ENCODE measurements at places on chromosomes 12 and 14. TPM values are rescaled to one million over a fixed set of nuclear protein-coding genes. Genes with fewer than 3 reads are reported as not detected.

The NINJ2 gene
- total RNA-seq, result 4.8 TPM

DNA sequence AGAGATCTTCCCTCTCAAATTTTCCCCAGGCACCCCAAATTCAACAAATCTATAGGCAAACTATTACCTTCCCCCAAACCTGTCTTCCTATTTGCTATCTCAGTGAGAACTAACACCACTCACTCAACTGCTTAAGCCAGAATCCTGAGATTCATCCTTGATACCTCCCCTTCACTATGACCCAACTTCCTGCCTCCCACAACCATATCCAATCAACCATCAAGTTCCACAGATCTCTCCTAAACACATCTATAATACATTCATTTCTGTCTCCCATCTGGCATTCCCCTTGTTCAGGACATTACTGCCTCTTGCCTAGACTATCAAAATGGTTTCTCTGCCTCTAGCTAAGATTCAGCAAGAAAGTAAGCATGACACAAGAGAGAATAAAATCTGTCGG is 21.3 kb downstream of the YAF2 start:
- H3K36me3 ChIP-seq, result peaks cover 2% of the 10 kb centered on the region
- H3K27ac ChIP-seq, result no peak overlapping the region
- peaks cover 4% of the 10 kb centered on the region for H3K4me1 ChIP-seq
- no peak overlapping the region for H3K4me3 ChIP-seq
- no peak for DNase-seq

The LRRC43 gene
- total RNA-seq, result not detected

DNA sequence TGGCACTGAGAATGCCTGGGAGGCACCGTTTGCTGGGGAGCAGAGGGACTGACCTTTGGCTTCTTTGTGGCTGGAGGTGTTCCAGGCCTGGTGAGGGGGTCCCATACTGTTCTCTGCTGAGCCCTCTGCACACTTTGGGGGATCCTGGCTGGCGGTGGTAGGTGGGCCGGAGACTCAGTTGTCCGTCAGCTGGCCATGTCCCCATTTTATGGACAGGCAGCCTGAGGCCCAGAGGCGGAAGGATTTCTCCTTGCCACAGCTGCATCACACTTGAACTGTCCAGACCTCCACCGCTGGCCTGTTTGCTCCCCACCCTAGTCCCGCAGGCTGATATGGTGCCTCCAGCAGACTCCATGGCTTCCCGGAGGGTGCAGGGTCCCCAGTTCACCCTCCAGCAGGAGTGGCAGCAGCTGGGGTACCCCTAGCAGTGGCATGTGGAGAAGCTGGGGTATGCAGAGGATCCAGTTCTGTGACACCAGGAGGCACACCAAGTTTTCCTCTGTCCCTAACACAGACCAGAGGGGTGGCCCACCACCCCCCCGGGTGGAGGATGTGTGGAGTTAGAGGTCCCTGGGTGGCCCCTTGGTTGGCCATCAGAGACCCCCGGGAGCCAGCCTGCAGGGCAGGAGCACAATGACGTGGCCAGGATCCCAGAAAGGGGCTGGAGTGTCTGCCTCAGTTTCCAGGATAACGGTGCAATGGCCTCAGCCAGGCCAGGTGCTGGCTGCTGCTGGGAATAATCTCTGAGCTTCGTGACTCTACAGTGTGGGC is 14.8 kb downstream of the SLC25A29 start:
- no peak overlapping the region for H3K4me3 ChIP-seq
- no peaks in the 10 kb centered on the region for H3K36me3 ChIP-seq
- no peaks in the 10 kb centered on the region for H3K27me3 ChIP-seq
- no peak for DNase-seq
- H3K4me1 ChIP-seq, result no peaks in the 10 kb centered on the region
- no peak overlapping the region for H3K27ac ChIP-seq

DNA sequence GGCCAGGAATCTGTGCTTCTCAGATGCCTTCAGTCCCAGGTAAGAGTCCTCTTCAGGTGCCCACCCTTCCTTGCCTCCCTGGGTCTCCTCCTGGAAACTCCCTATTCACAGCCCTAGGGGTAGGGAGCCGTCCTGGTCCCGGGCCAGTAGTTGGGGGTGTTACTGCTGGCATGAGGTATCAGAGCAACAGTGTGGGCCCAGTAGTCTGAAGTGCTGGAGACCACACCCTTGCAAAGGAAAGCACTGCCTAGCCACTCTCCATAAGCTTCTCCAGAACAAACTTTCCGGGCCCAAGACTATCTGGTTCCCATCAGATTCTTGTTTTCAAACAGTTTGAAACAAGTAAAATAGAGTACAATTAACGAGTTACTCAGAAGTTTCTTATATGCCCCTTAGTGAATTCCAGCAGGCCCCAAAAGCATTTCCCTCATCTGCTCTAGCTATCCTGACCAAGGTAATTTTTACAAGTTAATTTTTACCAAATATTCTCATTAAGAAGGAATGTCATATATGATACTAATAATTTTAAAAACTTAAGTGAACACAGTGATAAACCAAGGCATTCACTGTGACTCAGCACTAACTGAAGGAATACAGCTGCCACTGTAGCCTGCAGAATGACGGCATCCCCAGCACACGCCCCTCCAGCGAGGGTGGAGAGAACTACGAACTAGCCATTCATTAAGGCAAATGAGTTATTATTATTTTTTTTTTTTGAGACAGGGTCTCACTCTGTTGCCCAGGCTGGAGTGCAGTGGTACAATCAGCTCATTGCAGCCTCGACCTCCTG is 49.4 kb downstream of the MOK start:
- no peaks in the 10 kb centered on the region for H3K4me1 ChIP-seq
- no peak for DNase-seq
- no peak overlapping the region for H3K27ac ChIP-seq
- no peaks in the 10 kb centered on the region for H3K36me3 ChIP-seq
- no peak overlapping the region for H3K4me3 ChIP-seq

- DNase-seq, result no peak
- no peaks in the 10 kb centered on the region for H3K4me1 ChIP-seq
- no peak overlapping the region for H3K27ac ChIP-seq
- no peak overlapping the region for H3K4me3 ChIP-seq
- H3K27me3 ChIP-seq, result no peaks in the 10 kb centered on the region
These were observed 39.8 kb downstream of the SVOP start for GRCh38 chr12:108980831-108981618.

GRCh38 chr12:70535896-70536374 is 101.3 kb downstream of the PTPRB start:
- H3K4me1 ChIP-seq, result no peaks in the 10 kb centered on the region
- peaks cover 2% of the 10 kb centered on the region for H3K27me3 ChIP-seq
- H3K27ac ChIP-seq, result no peak overlapping the region

DNA sequence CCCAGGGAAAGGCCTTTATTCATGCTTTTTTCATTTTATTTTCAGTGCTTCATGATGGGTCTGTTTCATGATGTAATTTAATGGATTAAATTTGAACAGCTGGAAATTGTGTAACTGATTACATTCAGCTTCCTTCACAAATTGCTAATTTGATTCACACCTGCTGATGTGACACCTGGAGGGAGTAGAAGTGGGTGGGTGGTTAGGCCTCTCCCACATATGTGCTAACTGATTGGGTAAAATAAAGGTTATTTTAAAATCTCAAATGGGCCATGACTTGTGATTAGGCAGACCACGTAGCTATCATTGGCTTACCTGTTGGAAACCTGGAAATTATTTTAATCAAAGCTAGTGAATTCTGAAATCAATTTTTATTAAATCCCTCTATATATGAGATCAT is 142.1 kb downstream of the GXYLT1 start:
- no peak for DNase-seq
- peaks cover 6% of the 10 kb centered on the region for H3K27me3 ChIP-seq
- no peaks in the 10 kb centered on the region for H3K4me1 ChIP-seq
- no peaks in the 10 kb centered on the region for H3K36me3 ChIP-seq
- no peak overlapping the region for H3K4me3 ChIP-seq

The BAZ1A gene
- total RNA-seq, result 75.0 TPM

The BHLHE41 gene
- not detected for total RNA-seq

The CSRNP2 gene
- total RNA-seq, result 28.6 TPM

The B4GALNT1 gene
- total RNA-seq, result 4.4 TPM

DNA sequence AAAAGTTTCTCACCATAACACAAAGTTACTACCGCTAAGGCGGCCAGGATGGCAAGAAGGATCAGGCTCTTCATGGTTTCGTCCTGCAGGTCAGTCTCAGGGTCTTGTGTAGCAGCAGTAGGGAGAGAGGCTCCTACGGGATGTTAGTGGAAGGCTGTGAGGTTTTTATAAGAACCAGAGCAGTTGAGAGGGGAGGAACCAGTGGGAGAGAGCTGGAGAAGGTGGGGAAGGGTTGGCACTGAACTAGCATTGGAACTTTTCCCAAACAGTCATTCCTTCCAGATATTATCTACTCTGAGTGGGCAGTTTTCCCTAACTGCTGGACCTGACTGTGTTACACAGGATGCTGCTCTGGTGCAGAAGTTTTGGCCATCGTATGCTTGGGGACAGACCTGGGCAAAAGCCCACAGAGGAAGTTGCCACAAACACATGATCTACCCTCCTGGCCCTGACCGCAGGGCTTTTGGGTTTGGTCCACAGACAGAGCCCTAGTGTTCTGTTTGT is at the start of gene MGP:
TSS of gene MGP (minus strand) at position 137 of the 504 bp plus-strand sequence. CDS start at position 74, 63 bp downstream.
- H3K4me3 ChIP-seq, result no peak within 1 kb of the TSS
- peaks cover 18% of the 10 kb centered on the region for H3K4me1 ChIP-seq
- peaks cover 18% of the 10 kb centered on the region for H3K27me3 ChIP-seq

- peaks cover 5% of the 10 kb centered on the region for H3K27me3 ChIP-seq
- H3K27ac ChIP-seq, result no peak overlapping the region
- no peaks in the 10 kb centered on the region for H3K4me1 ChIP-seq
- no peak overlapping the region for H3K4me3 ChIP-seq
- no peaks in the 10 kb centered on the region for H3K36me3 ChIP-seq
- no peak for DNase-seq
These were observed 221.2 kb upstream of the OTX2 start for GRCh38 chr14:57031474-57031873.

GRCh38 chr14:62934439-62934838 is 110.8 kb downstream of the KCNH5 start:
- H3K27me3 ChIP-seq, result no peaks in the 10 kb centered on the region
- no peak overlapping the region for H3K27ac ChIP-seq
- no peaks in the 10 kb centered on the region for H3K36me3 ChIP-seq

The PLA2G1B gene
- not detected for total RNA-seq

DNA sequence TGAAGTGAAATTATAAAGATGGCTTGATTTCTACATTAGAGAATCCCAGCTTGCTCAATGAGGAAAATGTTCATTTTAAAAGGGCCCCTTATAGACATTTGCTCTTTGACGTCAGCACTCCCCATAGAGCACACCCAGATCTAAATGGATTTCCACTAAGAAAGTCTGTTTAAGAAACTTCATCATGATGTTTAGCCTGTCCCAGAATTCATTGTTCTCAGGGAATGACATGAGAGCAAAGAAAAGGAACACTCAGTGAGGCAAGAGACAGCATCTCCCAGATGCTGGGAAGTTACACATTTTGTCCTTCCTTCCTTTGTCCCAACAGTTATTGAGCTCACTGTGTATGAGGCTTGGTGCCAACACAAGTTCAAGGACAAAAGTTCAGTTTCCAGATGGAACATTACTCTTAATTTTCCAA is 4.9 kb downstream of the PHLDA1 start:
- H3K27ac ChIP-seq, result peak overlapping the region; percentile 68
- peak overlapping the region; percentile 76 for H3K4me3 ChIP-seq
- no peak for DNase-seq

The GLS2 gene
- 2.6 TPM for total RNA-seq

DNA sequence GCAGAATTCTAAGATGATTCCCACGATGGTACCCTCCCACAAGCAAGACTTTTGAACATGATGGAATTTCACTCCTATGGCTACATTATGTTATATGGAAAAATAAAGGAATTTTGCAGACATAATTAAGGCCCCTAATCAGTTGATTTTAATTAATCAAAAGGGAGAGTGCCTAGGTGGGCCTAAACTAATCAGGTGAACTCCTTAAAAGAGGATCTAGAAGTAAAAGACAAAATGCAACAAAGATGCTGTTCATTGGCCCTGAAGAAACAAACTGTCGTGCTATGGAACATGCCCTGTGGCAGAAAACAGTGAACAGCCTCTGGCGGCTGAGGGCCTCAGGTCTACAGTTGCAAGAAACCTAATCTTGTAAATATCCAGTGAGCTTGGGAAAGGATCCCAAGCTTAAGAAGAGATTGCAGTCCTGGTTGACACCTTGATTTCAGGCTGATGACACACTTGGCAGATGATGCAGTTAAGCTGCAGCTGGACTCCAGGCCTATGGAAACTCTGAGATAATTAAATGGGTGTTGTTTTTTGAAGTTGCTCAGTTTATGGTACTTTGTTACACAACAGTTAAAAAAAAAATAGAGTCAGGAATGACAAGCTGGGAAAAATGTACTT is 13.8 kb downstream of the TMCC3 start:
- H3K36me3 ChIP-seq, result no peaks in the 10 kb centered on the region
- no peak for DNase-seq
- peaks cover 20% of the 10 kb centered on the region for H3K4me1 ChIP-seq
- H3K27me3 ChIP-seq, result peaks cover 60% of the 10 kb centered on the region
- no peak overlapping the region for H3K4me3 ChIP-seq

The NYNRIN gene
- total RNA-seq, result not detected

DNA sequence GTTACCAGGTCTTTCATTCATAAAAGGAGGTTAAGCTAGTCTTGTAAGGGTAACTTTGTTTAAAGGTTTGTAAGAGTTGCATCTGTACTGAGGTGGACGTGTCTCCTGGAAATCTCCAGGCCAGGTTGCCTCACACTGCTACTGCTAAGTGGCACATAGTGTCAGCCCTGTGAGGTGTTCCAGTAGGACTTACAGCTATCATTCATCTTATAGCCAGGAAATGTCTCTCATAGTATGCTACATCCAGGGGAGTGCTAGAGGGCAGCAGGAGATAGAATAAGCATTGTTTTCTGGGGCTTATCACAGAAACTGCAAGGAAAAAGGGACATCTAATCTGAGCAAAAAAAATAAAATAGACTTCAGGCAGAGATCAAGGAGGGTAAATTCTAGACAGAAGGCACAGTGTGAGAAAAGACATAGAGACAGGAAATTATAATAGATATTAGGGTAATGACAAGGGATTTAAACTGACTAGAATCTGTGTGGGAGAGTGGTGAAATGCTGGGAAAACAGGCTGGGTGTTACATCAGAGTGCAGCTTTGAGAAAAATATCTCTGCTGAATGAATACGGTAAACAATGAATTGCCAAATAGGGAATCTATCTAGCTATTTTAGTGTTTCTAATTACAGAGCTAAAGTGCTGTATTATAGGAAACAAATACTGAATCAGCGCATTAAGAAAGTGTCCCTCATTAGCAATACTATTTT is 205.1 kb upstream of the ABCD2 start:
- H3K36me3 ChIP-seq, result no peaks in the 10 kb centered on the region
- no peaks in the 10 kb centered on the region for H3K4me1 ChIP-seq
- H3K4me3 ChIP-seq, result no peak overlapping the region
- H3K27ac ChIP-seq, result no peak overlapping the region

The ASPG gene
- not detected for total RNA-seq

- H3K4me3 ChIP-seq, result no peak overlapping the region
- no peak for DNase-seq
- H3K27ac ChIP-seq, result no peak overlapping the region
- H3K4me1 ChIP-seq, result peaks cover 9% of the 10 kb centered on the region
These were observed 3.4 kb upstream of the FRMD6 start for GRCh38 chr14:51648296-51648695.

The TAS2R14 gene
- 2.9 TPM for total RNA-seq

Measured in activated T-helper 1 cell treated with anti-CD3 and anti-CD28 coated beads, Interleukin-12 subunit alpha, Interleukin-12 subunit beta, Interleukin-2, Interleukin-4 antibody, amounts not matched to agents 30 ng/mL and 10 ng/mL and 1 ng/mL, durations not matched to agents 14 hours and 24 hours and 36 hours (primary cell).